Stimulated activated CD8-positive, alpha-beta memory T cell treated with anti-CD3 and anti-CD28 coated beads, Interleukin-4, amount 100 ng/mL, for 1 hour (primary cell): ENCODE measurements at places on chromosomes 4 and X.

DNA sequence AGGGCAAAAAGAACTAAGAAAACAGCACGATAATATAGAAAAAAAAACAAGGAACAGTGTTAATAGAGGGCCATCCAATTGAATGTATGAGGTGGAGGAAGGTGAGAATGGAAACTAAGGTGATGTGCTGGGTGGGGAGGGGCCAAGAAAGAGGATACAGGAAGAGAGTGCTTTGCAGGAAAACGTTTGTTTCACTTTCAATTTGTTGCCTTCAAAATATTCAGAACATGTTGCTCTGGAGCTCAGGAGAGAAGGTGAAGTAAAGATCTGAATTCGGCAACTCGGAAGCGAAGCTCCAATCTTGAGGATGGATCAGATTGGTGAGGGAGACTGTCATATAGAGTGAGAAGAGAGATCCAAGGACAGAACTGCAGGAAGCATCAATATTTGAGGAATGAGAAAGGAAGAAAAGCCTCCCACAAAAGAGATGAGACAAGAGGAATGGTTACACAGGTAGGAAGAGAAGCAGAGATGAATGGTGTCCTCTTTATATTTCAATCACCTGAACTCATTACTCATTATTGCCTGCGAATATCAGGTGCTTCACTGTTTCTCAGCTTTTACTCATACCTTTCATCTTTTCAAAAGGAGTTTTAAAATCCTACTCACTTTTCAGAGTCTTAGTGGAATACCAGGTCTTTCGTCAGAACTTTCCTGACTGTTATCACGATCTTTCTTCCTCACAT, 14.7 kb upstream of the SEC24D start:
- no peak for DNase-seq

DNA sequence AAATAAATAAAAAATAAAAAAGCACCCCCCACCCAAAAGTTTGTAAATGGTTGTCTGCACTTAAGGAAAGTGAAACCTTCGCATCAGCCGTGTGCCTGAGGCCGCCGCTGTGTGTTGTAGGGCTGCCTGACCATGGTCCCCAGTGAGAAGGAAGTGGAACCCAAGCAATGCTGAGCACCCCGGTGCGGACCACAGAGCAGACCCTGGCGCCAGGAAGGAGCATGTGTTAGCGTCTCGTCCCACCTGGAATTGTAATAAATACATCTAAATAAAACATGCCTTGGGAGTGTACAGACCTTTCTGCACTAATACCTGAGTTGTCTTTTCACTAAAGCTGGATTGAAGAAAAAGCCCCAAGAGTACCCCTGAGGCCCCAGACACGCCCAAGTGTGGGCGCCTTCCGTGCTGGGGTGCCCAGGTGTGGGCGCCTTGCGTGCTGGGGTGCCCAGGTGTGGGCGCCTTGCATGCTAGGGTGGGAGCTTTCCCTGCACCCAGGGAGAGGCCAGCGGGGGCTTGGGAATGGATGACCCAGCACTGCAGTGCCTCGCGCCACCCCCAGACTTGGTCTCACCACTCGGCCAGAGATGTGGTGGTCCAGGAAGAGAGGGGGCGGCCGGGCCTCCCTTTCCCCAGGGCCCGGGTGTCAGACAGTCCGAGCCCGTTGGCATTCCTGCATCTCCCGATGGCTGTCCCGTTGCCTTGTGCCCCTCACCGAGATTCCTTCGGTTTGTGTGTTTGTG, 33.7 kb downstream of the HTT-AS start:
- no peak for DNase-seq

DNA sequence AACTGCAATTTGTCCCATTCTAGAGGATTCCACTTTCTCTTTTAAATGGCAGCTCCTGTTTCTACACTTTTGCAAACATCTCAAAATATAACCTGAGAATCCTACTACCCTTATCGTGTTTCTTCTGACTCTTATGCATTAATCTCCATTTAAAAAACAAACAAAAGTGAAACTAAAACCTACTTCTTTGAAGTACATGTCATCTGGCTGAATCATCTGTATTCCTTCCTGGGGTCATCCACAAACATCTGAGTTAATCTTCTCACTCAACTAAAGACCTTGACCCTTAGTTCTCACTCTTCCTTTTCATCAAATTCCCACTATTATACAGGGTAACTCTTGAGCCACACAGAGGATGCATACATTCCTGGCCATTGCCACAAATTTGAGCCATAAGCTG, 584.8 kb downstream of the PPARGC1A start:
- DNase-seq: no peak

DNA sequence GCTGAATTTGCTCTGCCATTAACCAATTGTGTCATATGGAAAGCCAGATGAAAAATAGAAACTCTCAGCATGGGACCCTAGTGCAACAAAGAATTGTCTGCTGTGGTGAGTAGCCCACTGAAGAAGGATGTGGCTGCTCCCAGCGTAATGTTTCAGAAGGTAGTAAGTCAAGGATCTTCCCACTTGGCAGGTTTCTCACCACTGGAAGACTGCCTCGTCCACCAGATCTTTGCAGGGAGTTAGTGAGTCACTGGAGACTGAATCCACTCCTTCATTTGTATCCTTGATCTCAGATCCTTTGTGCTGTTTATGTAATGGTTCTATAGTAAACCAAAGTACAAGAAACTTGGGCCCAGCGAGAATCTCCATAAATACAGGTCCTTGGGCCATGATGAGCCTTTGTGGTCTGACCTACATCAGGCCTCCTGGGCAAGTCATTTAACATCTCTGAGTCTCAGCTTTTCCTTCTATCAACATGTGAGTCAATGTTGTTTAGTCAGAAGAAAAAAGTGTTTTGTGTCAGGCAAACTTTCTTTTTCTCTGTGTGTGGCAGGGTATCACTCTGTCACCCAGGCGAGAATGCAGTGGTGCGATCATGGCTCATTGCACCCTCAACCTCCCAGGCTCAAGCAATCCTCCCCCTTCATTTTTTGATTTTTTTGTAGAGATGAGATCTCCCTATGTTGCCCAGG, 78.0 kb upstream of the CCDC160 start:
- no peak for DNase-seq

DNA sequence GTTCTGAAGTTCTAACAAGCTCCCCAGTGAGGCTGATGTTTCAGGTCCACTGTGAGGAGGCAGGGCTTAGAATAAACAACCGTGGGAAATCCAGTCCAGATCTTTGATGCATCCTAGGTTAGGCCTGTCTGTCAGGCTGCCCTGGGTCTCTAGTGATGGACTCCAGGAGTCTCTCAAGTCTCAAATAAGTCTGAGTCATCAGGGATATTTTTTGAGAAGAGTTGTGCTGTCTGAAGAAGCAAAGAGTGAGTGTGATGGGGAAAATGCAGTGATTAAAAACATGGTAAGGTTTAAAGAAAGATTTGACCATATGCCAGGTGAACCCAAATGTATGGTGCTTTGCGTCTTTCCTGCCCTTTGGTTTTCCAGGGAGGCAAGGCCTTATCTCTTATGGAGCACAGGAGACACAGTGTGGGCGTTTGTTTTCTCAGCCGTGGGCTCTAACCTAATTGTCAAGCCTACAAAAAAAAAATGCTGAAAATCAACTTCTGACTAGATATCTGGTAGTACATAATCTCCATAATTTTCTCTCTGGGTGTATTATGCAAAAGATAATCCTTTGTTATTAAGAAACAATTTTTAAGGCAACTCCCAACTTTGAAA, 100.7 kb downstream of the PTTG2 start:
- DNase-seq: no peak

DNA sequence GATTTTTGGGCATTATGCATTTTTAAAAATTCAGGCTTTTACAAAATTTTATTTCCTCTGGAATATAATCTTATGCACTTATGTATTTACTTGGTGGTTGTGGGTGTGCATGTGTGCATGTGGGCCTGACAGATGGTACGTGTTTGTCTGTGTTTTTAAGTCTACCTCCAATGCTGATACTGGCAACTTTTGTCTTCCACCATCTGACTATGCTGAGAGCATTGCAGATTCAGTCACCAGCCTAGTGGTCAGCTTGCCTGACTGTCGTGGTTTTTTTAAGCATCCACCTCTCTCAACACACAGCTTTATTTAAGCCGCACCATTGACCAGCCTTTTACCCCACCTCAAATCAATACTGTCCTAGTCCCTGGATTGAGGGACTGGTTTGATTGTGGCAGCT, 37.1 kb downstream of the FSTL5 start:
- DNase-seq: no peak

DNA sequence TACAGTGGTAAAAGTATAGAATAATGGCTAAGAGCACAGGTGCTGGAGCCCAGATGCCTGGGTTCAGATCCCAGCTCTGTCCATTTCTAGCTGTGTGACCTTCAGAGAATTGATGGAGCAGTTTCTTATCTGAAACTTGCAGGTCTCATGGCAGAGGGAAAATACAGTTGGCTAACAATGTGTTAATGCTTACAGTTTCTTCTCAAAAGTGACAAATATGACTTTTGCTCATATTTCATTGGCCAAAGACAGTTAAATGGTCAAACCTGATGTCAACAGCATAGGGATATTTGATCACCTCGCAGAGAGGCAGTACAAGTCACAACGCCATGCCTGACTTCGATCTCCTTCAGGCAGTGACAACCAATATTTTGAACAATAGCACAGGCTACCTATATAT, 60.2 kb upstream of the LCORL start:
- DNase-seq: no peak

GRCh38 chrX:38661561-38661960, 100.2 kb downstream of the TSPAN7 start:
- no peak for DNase-seq

DNA sequence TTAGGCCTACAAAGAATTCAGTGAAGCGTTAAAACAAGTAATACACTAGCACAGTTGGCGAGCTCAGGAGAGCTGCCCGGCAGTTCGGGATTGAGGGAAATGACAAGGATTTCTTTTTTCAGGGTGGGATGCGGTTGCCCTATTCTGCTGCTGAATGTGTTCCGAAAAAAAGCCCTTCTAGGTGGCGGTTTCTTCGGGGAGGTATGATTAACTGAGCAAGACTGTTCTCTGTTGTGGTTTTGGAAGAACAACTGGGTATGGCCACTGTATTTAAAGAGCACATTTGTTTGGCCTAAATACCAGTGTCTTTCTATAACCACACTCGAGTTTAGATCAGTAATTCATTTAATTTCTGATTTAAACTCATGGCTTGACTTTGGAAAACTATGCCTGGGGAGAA, 459.7 kb upstream of the FAT1 start:
- DNase-seq: no peak

GRCh38 chr4:77721073-77721472, 98.1 kb downstream of the CNOT6L start:
- DNase-seq: no peak

DNA sequence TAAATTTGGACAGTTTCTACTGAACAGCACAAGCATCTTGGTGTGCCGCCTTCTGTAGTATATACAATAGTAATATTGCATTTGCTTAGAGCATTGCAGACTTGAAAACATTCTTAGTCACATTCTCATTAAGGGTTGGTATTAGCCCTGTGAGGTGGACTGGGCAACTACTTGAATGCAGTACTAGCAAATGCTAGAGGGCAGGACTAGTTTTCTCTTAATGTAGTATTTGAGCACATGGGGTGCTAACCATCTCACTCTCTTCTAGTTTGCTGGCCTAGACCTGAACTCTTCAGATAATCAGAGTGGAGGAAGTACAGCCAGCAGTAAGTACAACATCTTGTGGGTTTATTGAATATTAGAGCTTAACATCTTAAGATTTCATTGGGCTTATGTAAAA, 3.2 kb downstream of the DDX3X start:
- no peak for DNase-seq
